ENCODE measurements at places on chromosomes 5 and 9.

GRCh38 chr9:126849591-126850225 lies 10.7 kb upstream of the ZBTB34 start:
- DNase-seq, result no peak

DNA sequence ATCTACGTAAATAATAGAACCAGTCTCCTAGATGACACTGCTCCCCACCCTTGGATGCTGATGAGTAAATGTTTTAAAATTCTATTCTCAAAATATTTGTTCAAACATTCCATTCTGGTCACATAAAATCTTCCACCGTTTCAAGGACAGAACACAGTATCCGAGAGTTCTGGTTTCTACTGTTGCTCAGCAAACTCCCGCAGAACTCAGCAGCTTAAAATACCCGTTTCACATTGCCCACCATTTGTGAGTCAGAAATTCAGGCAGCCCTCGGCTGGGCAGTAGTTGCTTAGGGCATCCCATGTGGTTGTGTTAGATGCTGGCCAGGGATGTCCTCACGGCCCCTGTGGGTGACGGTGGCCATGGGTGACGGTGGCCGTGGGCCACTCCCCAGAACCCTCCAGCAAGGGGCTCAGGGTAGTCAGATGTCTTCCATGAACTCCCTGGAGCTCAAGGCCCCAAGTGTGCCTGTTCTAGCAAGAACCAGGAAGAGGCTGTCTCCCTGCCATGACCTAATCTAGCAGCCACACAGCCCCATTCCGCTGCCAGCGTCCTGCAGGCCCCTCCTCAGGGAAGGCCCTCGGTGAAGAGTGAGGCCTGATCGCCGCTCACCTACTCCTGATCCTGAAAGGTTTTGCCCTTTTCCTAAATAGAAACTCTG lies 17.4 kb downstream of the MGAT1 start:
- no peak for DNase-seq

- DNase-seq, result peak; percentile 46
Observed at GRCh38 chr9:5493679-5494511, 16.4 kb upstream of the PDCD1LG2 start.

- DNase-seq, result no peak
Observed at GRCh38 chr9:92979283-92980056, 32.1 kb downstream of the FGD3 start.

GRCh38 chr5:61228691-61229280 lies 66.5 kb upstream of the SMIM15 start:
- peak; percentile 20 for DNase-seq

- DNase-seq, result no peak
Observed at GRCh38 chr5:109691996-109692395, 2.3 kb downstream of the MAN2A1 start.

DNA sequence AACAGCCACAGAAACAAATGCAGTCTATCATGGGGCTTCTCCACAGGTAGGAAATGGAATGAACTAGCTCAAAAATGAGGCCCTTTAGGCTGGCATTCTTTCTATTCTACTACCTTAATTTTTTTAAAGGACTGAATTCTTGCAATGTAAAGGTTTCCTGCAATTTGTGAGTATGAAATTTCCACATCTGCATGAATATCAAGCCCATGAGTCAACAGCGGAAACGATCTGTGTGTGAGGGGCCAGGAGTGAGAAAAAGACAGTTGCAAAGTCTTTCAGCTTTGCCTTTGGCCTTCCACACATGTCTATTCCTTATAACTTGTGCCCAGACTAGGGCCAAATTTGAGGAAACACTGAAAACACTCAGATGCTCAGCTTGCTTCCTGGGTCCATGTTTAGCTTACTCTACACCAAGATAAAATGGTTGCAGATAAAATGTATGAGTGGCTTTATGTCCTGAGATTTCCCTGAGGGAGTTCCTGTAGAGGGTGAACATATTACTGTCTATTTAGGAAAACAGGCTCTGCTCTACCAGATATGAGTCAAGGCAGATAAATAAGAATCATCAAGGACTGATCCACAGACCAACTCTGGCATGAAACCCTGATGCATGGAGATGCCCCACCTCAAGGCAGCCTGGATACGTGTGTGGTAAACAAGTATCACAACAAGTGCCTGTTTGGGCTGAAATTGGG lies 46.5 kb downstream of the RETREG1 start:
- no peak for DNase-seq

GRCh38 chr5:135034236-135034962 lies 371 bp upstream of the PITX1 start:
- peak; percentile 58 for DNase-seq

GRCh38 chr9:133331641-133332380 lies 4.2 kb downstream of the SURF6 start:
- DNase-seq, result no peak

DNA sequence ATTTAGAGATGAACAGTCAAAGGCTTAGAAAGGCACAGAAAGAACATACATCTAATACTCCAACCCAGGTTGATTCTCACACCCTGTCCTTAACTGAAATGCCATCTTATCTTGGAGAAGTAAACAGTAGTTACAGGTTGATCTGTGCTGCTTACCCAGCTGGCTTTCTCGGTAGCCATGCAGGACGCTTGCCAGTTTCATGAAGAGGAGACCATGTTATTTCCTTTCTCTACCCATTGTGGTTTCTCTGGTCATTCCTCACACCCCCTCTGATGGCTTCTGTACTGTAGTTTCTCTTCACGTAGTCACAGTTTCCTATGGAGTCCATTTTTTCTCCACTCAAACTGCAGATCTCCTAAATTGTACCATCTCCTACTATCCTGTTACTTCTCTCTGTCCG lies 206.0 kb downstream of the SGCD start:
- DNase-seq, result no peak

GRCh38 chr9:129595311-129595741 lies 25.6 kb downstream of the C9orf50 start:
- DNase-seq, result no peak

- DNase-seq, result no peak
Observed at GRCh38 chr9:115633104-115633503, 515.1 kb upstream of the TNC start.

DNA sequence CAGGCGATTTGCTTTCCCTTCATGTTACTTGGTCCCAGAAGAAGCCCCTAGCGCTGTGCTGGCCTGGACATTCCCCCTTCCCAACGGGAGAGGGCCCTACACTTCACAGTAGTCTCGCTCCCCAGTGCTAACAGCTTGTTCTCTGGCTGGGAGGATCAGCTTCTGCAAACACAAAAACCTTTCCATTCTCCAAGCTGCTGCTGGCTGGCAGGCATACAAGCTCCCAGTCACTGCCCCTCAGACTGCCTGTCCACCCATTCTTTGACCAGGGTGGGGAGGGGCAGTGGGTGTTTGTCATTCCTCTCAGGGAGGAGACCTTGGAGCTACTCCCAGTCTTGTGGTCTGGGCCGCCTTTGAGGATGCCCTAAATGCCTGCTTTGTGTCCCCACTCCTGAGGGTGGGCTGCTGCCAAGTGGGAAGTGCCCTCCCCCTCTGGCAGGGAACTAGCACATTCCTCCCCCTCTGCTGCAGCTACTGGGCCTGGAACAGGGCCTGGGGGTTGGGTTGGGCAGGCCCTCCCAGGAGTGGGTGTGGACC lies 20.8 kb downstream of the ENHO start:
- no peak for DNase-seq

DNA sequence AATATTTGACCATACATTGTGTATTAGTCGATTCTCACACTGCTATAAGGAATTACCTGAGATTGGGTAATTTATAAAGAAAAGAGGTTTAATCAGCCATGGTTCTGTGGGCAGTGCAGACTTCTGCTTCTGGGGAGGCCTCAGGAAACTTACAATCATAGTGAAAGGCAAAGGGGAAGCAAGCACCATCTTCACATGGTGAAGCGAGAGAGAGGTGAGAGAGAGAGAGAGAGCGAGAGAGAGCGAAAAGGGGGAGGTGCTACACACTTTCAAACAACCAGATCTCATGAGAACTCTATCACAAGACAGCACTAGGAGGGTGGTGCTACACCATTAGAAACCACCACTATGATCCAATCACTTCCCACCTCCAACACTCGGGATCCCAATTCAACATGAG lies 4.1 kb upstream of the GRAMD2B start:
- DNase-seq, result no peak

DNA sequence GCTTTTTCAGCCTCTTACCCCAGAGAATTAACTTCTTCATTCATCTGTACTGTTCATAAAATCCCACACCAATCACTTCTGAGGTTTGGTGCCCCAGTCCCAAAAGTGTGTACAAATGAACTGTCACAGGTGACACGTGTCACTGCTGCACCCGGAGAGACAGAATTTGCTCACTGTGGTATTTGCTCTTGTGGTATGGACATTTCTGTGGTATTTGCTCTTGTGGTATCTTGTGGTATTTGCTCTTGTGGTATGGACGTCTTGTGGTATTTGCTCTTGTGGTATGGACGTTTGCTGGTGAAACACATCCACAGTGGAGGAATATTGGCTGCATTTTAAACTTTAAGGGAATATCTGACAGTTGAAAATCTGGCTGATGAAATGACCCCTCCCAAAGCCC lies 214.9 kb upstream of the DAP start:
- DNase-seq, result no peak

DNA sequence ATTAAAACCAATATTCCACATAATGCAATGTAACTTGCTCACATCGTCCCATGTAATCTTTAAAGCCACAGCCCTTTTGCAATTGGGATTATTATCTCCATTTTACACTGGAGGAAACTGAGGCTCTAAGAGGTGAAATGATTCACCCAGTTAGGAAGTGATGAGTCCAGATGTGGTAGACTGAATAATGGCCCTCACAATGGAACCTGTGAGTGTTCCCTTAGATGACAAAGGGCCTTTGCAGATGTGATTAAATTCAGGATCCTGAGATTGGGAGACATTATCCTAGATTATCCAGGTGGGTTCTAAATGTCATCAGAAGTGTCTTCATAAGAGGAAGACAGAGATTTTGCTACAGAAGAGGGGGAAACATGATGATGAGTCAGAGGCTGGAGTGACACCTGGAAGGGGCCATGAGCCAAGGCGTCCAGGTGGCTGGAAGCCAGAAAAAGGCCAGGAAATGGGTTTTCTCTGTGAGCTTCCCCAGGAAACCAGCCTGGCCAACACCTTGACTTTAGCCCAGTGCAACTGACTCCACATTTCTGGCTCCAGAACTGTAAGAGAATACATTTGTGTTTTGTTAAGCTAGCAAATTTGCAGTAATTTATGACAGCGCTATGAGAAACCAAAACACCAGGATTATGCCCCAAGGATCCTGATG lies 139.1 kb downstream of the KCNIP1 start:
- DNase-seq, result no peak

DNA sequence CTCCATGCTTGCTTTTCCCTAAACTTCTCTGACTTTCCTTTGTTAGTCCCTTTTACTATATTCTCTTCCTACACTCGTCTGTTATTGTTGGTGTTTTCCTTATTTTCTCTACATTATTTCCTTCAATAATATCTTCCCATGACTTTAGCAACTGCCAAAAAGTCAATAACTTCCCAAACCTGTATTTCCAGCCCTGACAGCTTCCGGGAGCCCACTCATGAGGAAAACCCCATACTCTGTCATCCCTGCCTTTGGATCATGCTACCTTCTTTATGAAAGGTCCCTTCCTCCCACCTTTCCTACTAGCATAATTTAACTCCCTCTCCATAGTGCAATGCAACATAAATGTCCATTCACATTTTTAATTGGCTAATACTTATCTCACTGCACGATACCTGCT lies 144.0 kb upstream of the CDH6 start:
- DNase-seq, result no peak

All from activated T-cell treated with anti-CD3 and anti-CD28 coated beads, Interleukin-2, amount 50 U/mL, for 48 hours (primary cell).